ENCODE measurements at places on chromosomes 13 and 19. TPM values are rescaled to one million over a fixed set of nuclear protein-coding genes. Genes with fewer than 3 reads are reported as not detected.

Gene PLIN5
- not detected for total RNA-seq

Gene ZNF888
- not detected for total RNA-seq

Gene SYCN
- total RNA-seq = not detected

Gene LILRB1
- total RNA-seq = not detected

Gene THSD1
- total RNA-seq = 7.3 TPM

Gene VAV1
- 6.1 TPM for total RNA-seq

Gene C1QTNF9
- total RNA-seq = not detected

Gene PTGIR
- not detected for total RNA-seq

Gene ZNF439
- total RNA-seq = not detected

Gene RASGRP4
- total RNA-seq = not detected

Gene YIF1B
- 136 TPM for total RNA-seq

Gene CCDC9
- 28.3 TPM for total RNA-seq

Gene PTGER1
- not detected for total RNA-seq

Gene PGLYRP1
- total RNA-seq = not detected

Gene LHFPL6
- 6.2 TPM for total RNA-seq

Gene GAPDHS
- total RNA-seq = not detected

Gene SYMPK
- total RNA-seq = 41.7 TPM

Gene SGCG
- not detected for total RNA-seq

Gene SLC17A7
- total RNA-seq = 0.31 TPM

Gene FBN3
- not detected for total RNA-seq

Gene ZNF331
- total RNA-seq = 14.2 TPM

Gene GDF15
- total RNA-seq = 30.4 TPM

Gene ZNF665
- total RNA-seq = not detected

Gene MIER2
- total RNA-seq = 23.7 TPM

Gene EFNB2
- 3.4 TPM for total RNA-seq

Gene SLC6A16
- 1.3 TPM for total RNA-seq

Gene TUBA3C
- total RNA-seq = not detected

Gene STOML3
- total RNA-seq = not detected

Gene PGLYRP2
- not detected for total RNA-seq

Gene KLK8
- not detected for total RNA-seq

Gene C1QTNF9B
- total RNA-seq = not detected

Gene KCNN1
- total RNA-seq = 0.95 TPM

Gene ZFP82
- 1.6 TPM for total RNA-seq

Gene CCNA1
- total RNA-seq = 0.29 TPM

Gene OPA3
- total RNA-seq = 19.7 TPM

Gene CGB2
- total RNA-seq = 0.41 TPM

Gene PODNL1
- 1.7 TPM for total RNA-seq

Gene NOVA2
- total RNA-seq = 0.29 TPM

Gene MADCAM1
- 0.40 TPM for total RNA-seq

Gene PRR12
- total RNA-seq = 34.5 TPM

Gene LRG1
- not detected for total RNA-seq

Gene CABP5
- not detected for total RNA-seq

Gene SLC44A2
- 7.2 TPM for total RNA-seq

Gene WDR87
- total RNA-seq = not detected

Gene RNF225
- not detected for total RNA-seq

Gene ZNF846
- 1.3 TPM for total RNA-seq

Gene MCEMP1
- not detected for total RNA-seq

Gene S1PR5
- 2.2 TPM for total RNA-seq

Gene CCL25
- not detected for total RNA-seq

Gene KIR2DL1
- not detected for total RNA-seq

Gene BRSK1
- 3.5 TPM for total RNA-seq

Gene ZNF628
- total RNA-seq = 6.9 TPM
